Urinary bladder (tissue), 4 donors: ENCODE measurements at places on chromosomes 12 and 14. TPM values are rescaled to one million over a fixed set of nuclear protein-coding genes. Genes with fewer than 3 reads are reported as not detected.

TAS2R14 gene
- polyA plus RNA-seq = 1.2 TPM

DNA sequence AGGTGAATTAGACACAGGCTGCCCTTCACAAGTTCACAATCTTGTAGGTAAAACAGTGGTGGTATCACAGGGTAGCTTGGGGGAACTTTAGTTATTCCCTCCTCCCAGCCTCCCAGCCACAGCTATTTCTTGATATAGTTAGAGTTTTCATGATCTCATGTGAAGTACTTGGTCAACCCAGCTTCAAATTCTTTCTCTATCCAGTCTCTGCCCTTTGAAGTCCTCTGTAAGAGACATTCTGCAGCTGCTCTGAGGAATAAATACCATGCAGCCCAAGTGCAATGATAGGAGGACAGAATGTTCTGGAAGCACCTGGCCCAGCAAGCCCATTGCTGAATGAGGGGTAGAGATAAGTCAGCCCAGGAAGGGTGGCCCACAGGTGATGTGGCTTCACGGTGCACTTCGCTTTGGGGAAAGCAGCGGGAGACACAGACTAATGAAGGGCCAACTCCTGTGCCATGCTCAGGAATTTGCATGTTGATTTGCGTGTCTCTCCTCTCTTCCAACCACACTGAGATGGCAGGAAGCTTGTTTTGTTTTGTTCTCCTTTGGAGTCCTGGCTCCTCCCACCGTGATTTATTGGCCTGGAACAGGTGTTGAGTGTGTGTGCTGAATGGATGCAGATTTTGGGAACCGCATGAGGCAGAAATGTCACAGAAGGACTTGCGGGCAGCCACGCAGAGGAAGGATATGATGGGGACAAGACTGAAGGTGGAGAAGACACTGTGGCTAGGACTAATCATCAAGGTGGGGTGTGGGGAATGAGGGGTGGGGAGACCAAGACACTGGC lies 8.0 kb upstream of the TXNRD1 start:
- no peak for DNase-seq

DNA sequence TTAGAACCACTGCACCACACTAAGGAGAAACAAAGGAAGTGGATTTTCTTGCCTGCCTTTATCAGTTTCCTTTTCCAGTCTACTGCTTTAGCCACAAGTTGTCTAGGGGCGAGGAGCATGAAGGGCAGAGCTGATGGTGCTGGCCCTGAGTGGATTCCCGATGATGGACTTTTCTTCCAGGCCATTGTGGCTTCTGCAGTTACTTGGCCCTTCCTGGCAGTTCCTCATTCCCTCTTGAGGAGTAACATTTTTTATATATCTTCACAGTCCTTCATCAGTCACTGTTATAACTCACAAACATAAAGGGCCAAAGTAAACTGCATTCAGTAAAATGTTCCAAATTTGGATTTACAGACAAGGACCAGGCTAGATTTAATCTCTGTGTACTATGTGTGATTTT lies 61.2 kb upstream of the SRSF5 start:
- no peak for DNase-seq

PTGDR gene
- 0.44 TPM for polyA plus RNA-seq

- DNase-seq = no peak
These were observed at the start of gene TSPAN11 for GRCh38 chr12:30926243-30927221. Gene TSPAN11 (plus strand): TSS chr12:30926748. CDS start chr12:30953992, 27,244 bp downstream.

DNA sequence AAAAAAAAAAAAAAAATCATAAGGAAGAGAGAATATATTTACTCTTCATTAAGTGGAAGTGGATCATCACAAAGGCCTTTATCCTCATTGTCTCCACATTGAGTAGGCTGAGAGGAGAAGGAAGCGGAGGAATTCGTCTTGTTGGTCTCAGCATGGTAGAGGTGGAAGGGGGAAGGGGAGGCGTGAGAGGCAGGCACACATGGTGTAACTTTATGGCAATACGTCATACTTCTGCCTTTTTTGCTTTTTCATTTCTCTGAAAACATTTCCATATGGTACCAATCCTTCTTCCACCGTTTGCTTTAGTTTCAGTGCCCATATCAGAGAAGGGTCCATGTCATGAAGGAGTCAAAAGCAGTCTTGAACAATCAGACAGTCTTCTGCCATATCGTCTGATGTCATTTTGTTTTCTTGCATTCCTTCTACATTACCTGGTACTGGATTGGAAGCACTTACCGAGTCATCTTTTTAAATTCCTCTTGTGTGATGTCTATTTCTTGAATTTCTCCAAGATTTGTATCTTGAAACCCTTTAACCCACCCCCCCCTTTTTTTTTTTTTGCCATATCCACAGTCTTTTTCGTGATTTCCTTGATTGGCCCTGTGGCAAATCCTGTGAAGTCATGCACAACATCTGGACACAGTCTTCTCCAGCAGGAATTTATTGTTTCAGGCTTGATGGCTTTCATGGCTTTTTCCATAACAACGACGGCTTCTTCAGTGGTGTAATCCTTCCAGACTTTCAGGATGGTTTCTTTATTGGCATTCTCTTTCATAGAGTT lies 8.9 kb downstream of the FUT8 start:
- no peak for DNase-seq

DNA sequence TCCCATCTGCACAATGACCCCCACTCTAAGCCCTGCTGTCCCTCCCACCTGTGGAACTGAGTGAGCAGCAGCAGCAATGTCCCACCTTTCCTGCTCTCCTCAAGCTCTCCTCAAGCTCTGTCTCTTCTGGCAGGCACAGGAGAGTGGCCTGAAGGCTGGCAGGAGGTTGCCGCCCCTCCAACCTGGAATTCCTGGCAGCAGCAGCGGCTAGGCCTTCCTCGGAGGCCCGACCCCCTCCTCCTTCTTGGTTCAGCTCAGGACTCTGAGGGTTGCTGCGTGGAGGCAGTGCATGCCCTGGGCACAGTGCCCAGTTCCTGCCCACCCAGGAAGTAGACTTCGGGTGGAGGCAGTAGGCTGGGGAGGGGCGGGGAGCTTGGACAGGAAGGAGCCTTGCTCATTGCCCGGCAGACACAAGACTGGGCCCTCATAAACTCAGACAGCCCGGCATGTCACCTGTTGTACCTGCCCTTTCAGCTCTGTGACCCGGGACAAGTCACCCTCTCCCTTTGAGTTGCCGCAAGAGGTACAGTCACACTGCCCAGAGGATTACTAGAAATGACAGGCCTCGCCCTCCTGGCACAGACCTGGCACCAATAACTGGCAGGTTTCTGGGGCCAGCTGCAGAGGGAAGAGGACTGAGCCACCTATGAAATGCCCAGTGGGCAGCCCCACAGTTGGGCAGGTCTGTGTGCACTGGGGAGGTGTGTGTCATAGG lies 2.1 kb upstream of the SERPINA1 start:
- DNase-seq = no peak

DNA sequence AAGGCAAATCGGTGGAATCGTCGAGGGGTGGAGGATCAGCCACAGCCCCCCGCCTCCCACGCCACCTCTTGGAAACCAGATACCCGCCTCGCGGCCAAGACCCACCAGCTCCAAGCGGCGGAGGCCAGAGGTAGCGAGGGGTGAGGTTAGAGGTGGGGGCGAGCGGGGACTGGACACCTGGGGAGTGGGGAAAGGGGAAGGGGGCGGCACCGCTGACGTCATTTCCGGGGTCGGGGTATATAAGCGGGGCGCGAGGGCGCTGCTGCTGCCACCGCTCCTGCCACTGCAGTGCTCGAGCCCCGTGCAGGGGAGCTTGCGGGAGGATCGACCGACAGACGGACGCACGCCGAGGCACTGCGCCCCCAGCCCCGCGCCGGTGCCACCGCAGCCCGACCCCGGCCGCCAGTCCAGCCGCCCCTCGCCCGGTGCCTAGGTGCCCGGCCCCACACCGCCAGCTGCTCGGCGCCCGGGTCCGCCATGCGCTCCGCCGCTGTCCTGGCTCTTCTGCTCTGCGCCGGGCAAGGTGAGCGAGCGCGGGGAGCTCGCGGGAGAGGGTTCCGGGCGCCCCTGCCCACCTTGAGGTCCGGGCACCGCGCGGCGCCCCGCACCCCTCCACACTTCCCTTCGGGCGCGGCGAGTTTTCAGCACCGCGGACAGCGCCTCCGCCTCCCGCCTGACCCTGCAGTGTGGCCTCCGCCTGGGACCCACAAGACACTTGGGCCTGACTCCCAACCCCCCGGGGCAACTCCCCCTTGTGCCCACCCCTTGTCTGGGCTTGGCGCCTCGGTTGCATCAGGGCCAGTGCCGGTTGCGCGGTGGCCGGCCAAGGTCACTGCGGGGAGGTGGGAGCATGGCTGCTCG lies at the start of gene CHGA:
Gene CHGA, plus strand, starts transcription at position 268 of the 861 bp plus-strand sequence. Its CDS starts 210 bp downstream, at position 478.
- no peak for DNase-seq

SOAT2 gene
- 0.30 TPM for polyA plus RNA-seq

DNA sequence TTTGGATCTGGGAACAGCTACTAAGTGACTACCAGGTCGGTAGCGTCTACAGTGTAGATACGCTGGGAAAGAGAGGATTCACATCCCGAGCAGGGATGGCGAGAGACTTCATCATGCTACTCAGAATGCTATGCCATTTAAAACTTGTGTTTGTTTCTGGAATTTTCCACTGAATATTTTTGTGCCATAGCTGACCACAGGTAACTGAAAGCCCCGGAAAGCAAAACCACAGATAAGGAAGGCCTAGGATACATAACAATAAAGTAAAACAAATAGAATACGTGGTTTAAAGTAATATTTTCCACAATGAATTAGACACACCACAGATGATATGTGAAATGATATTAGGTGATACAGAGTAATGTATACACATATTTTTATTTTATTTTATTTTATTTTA lies 7.9 kb upstream of the HCAR1 start:
- DNase-seq = no peak

DNA sequence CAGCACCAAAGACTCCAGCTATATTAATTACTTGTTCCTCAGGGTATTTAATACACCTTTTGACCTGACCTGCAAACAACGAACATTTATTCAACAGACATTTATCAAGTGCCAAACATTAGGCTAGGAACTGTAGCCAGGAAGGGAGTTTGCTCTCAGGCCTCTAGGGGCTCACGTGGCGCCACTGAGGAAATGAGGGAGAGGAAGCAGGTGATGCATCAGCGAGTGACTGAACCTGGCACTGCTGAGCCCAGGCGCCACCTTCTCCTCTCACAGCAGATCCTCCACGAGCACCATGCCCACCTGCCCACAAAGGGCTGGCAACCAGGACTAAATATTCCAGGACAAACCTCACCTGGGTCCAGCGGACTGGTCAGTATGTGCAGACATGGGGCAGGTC lies 50.2 kb downstream of the SETD3 start:
- no peak for DNase-seq
